ENCODE measurements at places on chromosomes 13 and 19.

GRCh38 chr13:52921194-52921593 lies 72.8 kb upstream of the PCDH8 start:
- no peak for DNase-seq

DNA sequence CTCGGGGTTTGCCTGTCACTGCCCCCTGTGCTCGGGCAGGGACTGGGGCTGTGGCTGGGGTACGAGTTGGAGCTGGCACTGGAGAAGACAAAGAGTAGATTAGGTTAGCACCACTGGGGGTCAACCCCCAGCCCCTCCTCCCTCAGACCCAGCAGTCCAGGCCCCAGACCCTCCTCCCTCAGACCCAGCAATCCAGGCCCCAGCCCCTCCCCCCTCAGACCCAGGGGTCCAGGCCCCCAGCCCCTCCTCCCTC lies 19.1 kb downstream of the ZNF575 start:
- no peak for DNase-seq

GRCh38 chr19:40192758-40193586 lies 1.7 kb downstream of the MAP3K10 start:
- no peak for DNase-seq

- DNase-seq: no peak
These were observed 583 bp upstream of the LDLR start for GRCh38 chr19:11088506-11089253.

DNA sequence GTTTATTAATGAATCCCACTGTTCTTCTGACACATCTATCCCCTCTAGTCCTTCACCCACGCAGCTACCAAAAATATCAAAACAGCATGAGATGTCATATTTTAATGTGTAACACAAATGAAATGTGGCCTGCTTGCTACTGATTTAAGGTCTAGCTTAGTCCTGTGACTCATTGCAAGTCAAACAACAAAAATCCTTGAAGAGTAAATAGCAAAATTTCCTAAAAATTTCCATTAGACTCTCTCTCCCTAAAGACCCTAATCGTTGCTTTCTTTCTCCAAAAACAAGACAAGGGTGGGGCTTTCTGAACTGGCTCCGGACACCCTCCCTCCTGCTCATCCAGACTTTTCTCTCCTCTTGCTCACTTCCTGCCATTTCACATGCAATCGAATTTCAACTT lies 99.9 kb upstream of the IPO5 start:
- no peak for DNase-seq

DNA sequence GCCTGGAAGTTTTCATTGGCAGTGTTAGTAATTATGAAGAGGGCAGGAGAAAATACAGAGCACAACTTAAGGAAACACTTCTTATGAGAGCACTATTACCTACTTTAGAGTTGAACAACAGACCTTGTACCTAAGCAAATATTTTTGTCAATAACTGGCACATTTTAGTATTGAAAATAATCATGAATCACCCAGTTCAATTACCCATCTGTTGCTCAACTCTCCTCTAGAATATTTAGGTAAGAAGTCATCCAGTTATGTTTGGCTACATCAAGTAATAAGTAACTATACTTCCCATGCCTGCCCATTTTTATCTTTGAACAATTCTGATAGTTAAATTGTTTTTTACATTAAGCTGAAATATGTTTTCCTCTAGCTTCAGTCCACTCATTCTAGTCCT lies 893.4 kb downstream of the DIAPH3 start:
- no peak for DNase-seq

- no peak for DNase-seq
These were observed 213.6 kb downstream of the RGCC start for GRCh38 chr13:41670873-41671443.

- DNase-seq: no peak
These were observed 71.2 kb downstream of the WASF3 start for GRCh38 chr13:26628706-26629105.

- no peak for DNase-seq
These were observed 2.2 kb downstream of the TMPRSS9 start for GRCh38 chr19:2362046-2362969.

GRCh38 chr13:114213980-114214379 lies 20.7 kb upstream of the CDC16 start:
- no peak for DNase-seq

DNA sequence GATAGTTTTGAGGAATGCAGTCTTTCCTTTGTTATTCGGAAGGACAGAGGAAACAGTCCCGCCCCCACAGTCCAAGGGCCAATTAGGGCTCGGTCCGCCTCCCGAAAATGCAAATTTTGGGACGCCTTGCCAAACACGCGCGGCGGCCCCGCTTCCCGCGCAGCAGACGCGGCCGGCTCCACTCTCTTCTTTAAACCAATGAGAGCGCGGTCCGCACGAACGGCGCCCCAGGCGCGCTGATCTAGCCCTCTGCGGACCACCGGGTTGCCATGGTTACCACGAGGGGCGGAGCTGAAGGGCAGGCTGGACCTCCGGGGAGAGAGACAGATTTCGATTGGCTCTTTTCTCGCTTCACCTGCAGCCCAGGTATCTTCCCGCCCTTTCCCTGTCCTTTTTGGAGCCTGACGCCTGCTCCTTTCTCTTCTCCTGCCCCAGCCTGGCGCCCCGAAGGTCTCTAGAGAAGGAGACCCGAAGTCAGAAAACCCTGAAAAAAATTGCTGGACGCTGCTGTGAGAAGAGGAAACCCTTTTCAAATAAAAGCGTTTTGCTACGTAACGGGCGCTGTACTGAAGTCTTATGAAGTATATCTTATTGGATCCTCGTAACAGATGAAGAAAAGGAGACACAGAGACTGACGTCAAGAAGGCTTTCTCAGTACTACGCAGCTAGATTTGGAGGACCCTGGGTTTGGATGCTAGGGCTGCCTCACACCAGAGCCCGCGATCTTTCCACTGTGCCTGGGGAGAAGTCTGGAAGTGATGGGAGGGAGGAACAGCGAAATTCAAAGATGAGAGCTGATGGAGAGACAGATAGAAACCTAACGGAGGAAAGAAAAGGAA lies 2.0 kb downstream of the PTH2 start:
- peak; percentile 63 for DNase-seq

DNA sequence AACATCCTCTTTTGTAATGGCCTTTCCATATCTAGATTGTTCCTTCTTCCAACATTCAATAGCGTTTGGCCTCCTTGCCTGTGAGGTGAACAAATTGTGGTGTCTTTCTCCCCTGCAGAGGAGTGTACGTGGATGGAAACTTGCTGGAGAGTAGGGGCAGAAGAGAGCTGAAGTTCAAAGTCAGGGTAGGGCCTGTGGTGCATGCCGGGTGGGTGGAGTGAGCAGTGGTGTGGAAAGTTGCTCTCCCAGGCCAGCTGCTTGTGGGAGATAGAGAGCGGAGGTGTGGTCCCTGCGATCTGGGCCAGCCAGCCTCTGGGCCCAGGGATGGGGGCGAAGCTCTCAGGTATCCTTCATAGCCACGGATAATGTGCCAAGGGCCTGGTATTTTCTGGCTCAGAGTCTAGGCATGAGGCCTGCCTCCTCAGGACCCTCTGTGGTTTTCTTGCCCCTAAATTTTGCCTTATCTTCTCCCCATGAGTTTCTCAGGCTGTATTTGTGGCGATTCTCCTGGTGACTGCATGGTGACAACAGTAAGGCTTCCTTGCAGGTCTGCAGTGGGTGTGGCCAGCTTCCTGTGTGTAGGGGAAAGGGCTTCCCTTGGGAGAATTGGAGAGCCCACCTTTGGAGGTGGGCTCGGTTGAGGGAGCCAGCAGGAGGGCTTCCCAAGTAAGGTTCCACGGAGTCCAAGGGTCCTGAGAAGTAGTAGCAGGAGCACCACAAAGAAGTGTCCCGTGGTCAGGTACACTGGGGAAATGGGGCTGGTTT lies 6.7 kb downstream of the RGCC start:
- peak; percentile 59 for DNase-seq

DNA sequence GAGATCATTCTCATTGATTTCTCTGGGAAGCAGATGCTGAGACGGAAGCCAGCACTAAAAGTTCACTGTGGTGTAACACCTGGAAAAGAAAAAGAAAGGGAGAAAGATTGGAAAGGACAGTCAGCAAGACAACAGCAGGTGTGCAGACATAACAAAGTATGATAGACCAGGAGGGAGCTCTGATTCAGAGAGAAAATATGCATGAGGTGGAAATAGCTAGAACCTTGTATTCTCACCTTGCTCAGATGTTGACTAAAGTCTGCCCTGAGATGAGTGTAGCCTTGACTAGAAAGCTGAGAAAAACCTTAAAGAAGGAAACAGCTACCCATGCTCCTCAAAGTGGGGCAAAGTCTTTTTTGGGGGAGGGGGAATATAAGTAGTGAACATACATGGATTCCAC lies 1711.8 kb downstream of the EFNB2 start:
- no peak for DNase-seq

DNA sequence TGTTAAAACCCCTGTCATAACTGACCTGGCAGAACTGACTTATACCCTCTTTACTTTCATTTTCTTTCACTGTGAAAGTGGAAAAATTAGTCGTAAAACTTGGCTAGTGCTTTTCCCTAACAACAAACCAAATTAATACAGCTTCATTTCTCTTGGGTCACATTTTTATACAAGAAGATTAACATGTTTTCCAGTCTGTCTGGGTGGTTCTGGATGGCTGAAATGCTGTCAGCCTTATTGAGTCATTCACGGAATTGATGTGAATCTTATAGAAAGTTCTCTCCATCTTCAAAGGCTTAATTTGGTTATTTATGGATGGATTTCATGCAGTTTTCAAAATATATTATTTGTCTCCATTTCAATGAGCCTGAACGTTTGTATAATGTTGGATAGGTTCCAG lies 440.0 kb downstream of the KCTD12 start:
- no peak for DNase-seq

GRCh38 chr19:47637550-47637949 lies 28.6 kb downstream of the BICRA start:
- DNase-seq: no peak

- DNase-seq: no peak
These were observed 818.7 kb upstream of the GPC6 start for GRCh38 chr13:92407858-92408257.

DNA sequence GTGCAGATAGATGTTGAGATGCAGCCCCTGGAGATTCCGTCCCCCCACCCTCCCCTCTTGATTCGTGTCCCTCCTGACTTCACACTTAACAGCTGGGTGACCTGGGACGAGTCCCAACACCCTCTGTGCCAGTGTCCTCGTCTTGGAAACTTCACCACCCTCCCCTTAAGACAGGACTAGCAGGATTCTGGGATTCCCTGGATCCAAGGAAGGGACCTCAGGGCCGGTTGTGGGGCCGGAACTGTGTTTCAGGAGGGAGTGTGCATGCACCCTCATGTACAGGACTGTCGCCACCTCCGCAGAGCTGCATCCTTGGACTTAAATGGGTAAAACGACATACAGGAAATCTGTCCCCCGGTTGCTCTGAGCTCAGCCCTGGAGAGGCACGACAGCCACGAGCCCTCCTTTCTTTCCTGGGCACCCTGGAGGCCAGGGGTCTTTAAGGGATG lies 990 bp downstream of the MYO9B start:
- peak; percentile 38 for DNase-seq

GRCh38 chr19:16896146-16897028 lies 7.6 kb downstream of the F2RL3 start:
- no peak for DNase-seq

DNA sequence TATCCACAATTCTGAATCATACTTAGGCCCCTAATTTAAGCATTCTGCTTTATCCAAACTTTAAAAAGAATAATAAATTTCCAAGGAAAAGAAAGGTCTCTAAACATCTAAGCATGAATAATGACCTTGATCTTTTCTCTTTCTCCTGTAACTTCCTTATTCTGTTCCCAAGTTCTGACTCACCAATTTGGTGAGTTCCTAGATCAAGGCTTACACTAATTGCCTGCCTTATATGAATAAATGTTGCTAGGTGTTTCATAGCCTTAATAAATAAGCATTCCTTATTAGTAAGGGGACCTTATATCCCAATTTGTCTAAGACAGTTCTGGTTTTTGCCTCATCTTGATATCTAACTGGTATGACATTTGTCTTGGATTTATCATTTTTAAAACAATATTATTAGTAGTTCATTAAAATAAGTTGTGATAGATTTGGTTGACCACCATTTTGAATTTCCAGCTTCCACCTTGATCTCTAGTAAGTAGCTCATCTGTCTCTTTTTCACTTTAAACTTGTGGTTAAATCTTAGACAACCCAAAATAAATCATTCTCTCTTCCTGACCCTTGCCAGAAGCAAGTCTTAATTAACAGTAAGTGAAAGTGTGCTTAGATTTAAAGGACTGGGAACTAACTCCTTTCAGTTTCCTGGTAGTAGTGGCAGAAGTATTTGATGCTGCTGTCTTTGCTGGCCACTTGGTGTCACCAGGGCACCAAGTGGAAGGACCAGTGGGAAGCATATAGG lies 121.2 kb upstream of the MLNR start:
- no peak for DNase-seq

GRCh38 chr19:35913589-35913988 lies 5.5 kb upstream of the TYROBP start:
- DNase-seq: no peak

GRCh38 chr13:35694549-35695447 lies 218.3 kb upstream of the MAB21L1 start:
- no peak for DNase-seq

DNA sequence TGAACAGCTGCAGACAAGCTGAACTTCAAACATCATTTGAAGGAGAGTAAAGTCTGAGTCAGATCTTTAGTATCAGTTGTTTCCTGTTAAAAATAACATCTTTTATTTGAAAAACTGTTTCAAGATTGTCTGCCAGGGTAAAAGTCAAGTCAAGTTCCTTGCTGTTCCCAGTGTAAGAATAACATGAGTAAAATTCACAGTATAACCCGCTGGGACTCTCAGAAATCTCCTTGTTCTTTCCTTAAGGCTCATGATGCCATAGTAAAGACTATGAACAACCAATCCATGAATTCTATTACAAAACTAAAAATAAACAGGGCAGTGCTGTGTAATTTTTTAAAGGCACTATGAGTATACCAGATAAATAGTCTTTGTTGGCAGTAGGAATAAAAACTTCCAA lies 112.9 kb downstream of the IRS2 start:
- DNase-seq: no peak

GRCh38 chr13:92150606-92151005 lies 752.2 kb downstream of the GPC5 start:
- no peak for DNase-seq

- no peak for DNase-seq
These were observed 10.0 kb upstream of the IGSF23 start for GRCh38 chr19:44603201-44603945.

GRCh38 chr19:5910638-5910907 lies 3.5 kb upstream of the CAPS start:
- no peak for DNase-seq

DNA sequence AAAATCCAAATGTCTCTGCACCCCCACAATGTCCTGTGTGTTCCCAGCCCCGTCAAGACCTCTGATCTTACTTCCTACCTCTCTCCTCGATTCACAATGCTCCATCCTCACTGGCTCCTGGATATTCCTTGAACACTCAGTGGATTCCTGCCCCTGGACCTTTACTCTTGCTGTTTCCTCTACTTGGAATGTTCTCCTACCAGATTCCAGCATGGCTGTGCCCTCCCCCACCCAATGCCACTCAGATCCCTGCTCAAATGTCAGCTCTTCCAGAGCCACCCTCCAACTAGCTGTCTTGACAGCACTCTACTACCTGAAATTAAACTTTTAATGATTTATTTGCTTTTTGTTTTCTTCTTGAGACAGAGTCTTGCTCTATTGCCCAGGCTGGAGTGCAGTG lies 107.4 kb downstream of the KLF5 start:
- no peak for DNase-seq

Measured in activated CD4-positive, alpha-beta T cell treated with anti-CD3 and anti-CD28 coated beads, Interleukin-2, amount 50 U/mL, for 48 hours (primary cell).